Effector CD4-positive, alpha-beta T cell (primary cell): ENCODE measurements at places on chromosomes 13 and 19.
A peak's percentile ranks its signal among the peaks of the same experiment; 100 is the strongest.

GRCh38 chr19:52602941-52603340 is 32.9 kb downstream of the ZNF701 start:
- no peak for DNase-seq

DNA sequence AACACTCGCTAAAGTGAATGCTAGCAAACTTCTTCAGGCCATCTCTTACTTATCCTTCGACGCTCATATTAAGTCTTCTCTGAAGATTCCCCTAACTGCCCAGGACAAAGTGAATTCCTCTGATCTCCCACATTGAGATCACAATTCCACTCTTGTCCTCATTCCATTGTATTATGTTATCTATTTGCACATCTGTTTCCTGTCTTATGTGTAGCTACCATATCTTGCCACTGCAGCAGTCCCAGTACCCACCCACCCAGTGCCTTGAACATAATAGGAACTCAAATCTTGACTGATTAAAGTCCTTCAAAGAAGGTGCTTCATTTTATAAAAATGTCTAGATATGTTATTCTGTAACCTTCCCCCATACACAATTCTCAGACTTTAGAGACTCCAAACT is 702.3 kb downstream of the DIAPH3 start:
- no peak for DNase-seq

- DNase-seq = peak; percentile 66
Measured at GRCh38 chr19:44723952-44724319, 24.6 kb upstream of the BCL3 start.

DNA sequence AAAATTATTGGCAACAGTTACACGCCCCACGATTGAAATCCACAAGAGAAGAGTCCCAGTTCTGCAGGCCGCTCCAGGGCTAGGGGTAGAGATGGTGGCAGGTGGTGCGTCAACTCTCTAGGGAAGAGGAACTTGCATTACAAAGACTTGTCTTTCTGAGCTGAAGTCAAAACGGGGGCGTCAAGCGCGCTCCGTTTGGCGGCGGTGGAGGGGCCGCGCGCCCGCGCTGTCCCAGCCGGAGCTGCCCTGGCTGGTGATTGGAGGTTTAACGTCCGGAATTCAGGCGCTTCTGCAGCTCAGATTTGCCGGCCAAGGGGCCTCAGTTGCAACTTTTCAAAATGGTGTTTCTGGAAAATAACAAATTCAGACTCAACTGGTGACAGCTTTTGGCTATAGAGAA is 38.9 kb downstream of the SOX1 start:
- no peak for DNase-seq

DNA sequence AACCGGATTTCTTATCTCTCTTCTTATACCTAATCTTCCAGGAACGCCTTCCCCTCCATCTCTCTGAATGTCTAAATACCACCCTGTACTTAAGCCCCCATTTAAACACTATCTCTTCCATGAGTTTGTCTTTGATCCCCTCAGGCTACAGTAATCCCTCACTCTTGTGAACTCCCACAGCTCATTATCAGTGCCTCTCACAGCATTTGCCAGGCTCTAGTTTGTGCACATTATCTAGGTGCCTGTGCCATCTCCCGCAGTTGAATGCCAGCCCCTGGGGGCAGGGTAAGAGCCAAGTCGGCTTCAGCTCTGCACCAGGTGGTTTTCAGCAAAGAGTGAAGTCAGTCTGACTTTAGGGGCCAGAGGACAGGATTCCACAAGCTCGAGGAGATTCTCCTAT is 71.4 kb downstream of the FREM2 start:
- no peak for DNase-seq

- DNase-seq = no peak
Measured at GRCh38 chr13:97798836-97799235, 154.6 kb upstream of the IPO5 start.

GRCh38 chr13:42524487-42525034 is 49.4 kb upstream of the TNFSF11 start:
- DNase-seq = no peak

DNA sequence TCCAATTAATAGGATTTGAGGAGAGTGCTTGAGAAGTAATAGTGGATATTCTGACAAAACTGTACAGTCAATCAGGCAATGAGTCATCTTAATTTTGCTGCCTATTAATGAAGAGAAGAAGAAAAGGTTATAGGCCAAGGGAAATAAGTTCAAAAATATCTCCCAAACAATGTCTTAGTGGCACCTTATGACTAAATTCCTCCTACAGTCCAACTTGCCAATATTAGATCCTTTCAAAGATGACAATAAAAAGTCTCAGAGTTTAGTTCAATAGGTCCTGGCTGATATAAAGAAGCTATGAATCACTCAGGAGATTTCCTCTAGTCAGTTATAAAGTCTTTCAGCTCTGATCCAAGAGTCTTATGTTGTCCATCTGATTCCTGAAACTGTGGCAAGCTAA is 27.9 kb downstream of the UGGT2 start:
- no peak for DNase-seq

GRCh38 chr13:46210362-46211083 is 1.2 kb upstream of the LRRC63 start:
- no peak for DNase-seq

DNA sequence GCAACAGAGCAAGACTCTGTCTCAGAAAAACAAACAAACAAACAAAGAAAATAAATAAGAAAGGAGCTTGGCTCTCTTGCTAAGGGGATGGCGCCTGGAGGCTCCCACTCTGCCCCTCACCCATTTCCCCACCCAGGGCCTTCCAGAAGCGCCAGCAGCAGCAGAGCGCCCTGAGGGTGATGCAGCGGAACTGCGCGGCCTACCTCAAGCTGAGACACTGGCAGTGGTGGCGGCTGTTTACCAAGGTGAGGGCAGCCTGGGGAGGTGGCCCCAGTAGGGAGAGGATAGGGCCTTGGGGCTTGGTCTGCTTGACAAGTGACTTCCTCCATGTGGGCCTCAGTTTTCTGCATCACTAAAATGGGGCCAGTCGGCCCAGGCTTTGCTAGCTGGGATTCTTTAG is 59.8 kb downstream of the MYH14 start:
- no peak for DNase-seq

- DNase-seq = no peak
Measured at GRCh38 chr13:46995874-46996273, 99.0 kb upstream of the HTR2A start.

GRCh38 chr13:80010286-80010831 is 330.6 kb downstream of the SPRY2 start:
- DNase-seq = no peak

GRCh38 chr13:73547239-73547638 is 488.4 kb downstream of the KLF5 start:
- no peak for DNase-seq

- no peak for DNase-seq
Measured at GRCh38 chr19:50022823-50023222, 2.3 kb downstream of the VRK3 start.

DNA sequence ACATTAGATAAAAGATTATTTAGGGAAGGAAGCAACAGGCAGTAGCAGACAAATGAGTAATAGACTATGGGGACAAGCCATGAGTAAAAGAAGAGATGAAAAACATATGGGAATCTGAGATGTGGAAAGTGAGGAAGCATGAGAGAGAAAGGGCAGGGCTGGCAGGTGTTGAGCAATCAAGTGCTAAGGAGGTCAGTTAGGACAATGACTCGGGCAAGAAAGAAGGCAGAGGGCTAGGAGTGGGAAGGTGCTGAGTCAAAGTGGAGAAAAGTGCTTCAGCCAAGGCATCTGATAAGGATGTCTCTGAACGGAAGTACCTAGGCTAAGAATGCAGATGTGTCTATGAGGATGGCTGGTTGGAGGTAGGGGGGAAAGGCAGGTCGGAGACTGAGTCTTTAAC is 291.9 kb upstream of the HTR2A start:
- no peak for DNase-seq

GRCh38 chr19:18436671-18437490 is 1.1 kb downstream of the ISYNA1 start:
- peak; percentile 68 for DNase-seq

- DNase-seq = no peak
Measured at GRCh38 chr19:38321646-38322196, 2.1 kb downstream of the KCNK6 start.

GRCh38 chr13:83281654-83282053 is 600.6 kb downstream of the SLITRK1 start:
- no peak for DNase-seq

- DNase-seq = no peak
Measured at GRCh38 chr13:112068540-112069060, 1.7 kb downstream of the SOX1 start.

GRCh38 chr13:67855741-67856238 is 625.7 kb upstream of the PCDH9 start:
- DNase-seq = no peak

- peak; percentile 68 for DNase-seq
Measured at GRCh38 chr19:1851654-1852580, 3.6 kb upstream of the REXO1 start.
